Lung (tissue), 17 donors: ENCODE measurements at places on chromosomes 4 and X.

GRCh38 chrX:76454456-76454927 lies 27.0 kb downstream of the MAGEE1 start:
- no peak for DNase-seq

- no peak for DNase-seq
These were observed 123.1 kb upstream of the GRIA3 start for GRCh38 chrX:123060986-123061385.

DNA sequence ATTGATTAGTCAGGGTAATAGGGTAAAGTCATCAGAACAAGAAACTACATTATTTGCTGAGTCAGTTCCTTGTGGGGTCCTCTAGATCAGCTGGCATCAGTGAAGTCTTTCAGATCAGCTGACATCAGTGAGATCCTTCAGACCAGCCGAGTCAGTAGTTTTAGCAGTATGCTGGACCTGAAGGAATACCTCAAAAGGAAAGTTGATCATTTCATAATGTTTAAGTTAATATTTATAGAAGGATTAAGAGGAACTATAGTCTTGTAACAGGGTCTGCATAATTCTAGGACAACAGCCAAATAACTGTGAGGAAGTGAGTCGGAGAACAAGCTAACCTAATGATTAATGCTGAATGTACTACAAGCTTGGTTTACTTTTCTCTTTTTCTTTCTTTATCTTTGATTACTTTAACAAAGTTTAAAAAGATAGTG lies 958 bp upstream of the UGT2B7 start:
- no peak for DNase-seq

DNA sequence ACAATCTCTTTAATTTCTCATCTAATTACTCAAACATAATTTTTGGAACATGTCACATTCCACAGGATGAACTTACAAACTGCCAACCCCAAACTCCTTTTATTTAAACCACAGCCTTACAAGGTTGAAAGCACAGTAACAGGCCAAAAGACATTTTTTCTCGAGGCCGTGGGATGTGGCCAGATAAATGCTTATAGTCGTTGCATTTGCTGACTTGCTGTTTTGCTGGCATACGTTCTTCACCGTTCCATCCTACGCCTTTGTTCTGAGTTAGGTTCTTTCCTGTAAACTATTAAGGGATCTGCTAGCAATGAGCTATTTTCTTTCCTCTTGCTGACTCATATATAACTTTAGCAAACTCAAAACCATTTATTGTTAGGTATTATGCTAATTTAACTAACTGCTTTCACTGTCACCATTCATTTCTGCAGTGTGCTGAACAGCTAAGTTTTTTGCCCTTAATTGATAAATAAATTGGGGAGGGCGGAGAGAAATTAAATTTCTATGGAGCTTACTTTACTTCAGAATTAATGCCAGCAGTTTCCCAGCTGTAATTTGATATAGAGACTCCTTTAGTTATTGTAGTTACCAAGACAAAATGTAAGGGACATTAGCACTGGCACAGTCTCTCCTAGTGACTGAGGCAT lies 135.1 kb upstream of the PACRGL start:
- peak; percentile 56 for DNase-seq

- DNase-seq = peak; percentile 41
These were observed 40.5 kb upstream of the OGT start for GRCh38 chrX:71492231-71493065.

GRCh38 chr4:80043541-80043940 lies 29.5 kb downstream of the ANTXR2 start:
- DNase-seq = peak; percentile 79

- no peak for DNase-seq
These were observed 49.4 kb downstream of the DTHD1 start for GRCh38 chr4:36330796-36331195.

DNA sequence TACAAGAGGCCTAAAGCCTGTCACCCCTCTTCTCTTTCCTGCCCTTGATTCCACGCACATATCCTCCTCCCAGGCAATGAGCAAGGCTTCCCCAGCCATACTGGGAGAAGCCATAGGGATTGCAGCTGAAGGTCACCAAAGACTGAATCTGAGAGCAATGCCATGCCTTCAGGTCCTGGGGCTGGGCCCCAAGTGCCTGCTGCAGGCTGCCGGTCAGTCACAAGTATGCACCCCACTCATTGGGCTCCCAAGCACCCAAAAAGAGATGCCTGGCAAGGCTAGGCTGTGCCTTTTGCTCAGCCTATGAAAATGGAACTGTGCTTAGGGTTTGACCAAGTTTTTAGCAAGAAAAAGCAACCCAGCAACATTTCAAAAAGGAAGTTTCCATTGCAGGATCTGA lies 210.6 kb upstream of the MAMLD1 start:
- DNase-seq = no peak

- no peak for DNase-seq
These were observed 73.1 kb downstream of the CPZ start for GRCh38 chr4:8665406-8666360.

- DNase-seq = no peak
These were observed 20.9 kb downstream of the MAPK10 start for GRCh38 chr4:86338989-86339388.

DNA sequence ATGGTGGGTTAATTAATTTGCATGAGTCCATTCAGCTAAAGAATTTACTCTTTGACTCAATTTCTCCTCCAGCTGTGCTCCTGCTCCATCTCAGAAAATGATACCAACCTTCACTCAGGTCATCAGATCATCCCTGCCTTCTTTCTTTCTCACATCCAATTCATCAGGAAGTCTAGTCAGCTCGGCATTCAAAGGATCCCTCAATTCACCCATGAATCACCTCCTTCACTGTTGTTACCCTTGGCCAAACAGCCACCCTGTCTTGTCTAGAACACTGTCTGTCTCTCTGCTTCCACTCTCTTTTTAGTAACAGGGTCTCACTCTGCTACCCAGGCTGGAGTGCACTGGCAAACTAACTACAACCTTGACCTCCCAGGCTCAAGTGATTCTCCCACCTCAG lies 337.4 kb upstream of the SFRP2 start:
- DNase-seq = no peak

- DNase-seq = no peak
These were observed 142.7 kb upstream of the MAP3K15 start for GRCh38 chrX:19658030-19658429.

DNA sequence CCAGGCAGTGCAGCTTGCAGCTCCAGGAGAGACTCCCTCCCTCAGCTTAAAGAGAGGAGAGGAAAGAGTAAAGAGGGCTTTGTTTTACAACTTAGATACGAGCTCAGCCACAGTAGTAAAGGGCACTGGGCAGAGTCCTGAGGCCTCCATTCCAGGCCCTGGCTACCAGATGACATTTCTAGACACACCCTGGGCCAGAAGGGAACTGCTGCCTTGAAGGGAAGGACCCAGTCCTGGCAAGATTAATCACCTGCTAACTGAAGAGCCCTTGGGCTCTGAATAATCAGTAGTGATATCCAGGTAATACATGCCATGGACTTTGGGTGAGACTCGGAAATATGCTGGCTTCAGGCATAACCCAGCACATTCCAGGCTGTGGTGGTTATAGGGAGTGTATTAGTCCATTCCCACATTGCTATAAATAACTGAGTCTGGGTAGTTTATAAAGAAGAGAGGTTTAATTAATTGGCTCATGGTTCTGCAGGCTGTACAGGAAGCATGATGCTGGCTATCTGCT lies 15.3 kb upstream of the SLC16A2 start:
- DNase-seq = no peak

DNA sequence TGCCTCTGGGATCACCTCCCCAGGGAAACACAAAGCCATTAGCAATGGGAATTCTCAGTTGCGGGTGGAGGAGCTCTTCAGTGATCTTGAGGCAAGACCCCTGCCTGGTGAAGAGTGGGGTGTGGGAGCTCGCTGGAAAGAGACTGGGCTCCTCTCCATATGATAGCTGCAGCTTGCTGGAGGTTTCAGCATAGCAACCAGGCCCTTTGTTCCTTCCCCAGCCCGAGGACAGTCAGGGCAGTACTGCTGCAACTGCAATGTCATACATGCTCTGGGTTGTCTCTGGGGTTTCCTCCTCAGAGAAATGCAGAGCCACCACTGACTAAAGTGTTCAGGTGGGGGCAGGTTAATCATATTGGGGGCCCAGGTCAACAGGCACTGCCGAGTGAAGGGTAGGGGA lies 81.3 kb downstream of the ARHGAP24 start:
- no peak for DNase-seq

DNA sequence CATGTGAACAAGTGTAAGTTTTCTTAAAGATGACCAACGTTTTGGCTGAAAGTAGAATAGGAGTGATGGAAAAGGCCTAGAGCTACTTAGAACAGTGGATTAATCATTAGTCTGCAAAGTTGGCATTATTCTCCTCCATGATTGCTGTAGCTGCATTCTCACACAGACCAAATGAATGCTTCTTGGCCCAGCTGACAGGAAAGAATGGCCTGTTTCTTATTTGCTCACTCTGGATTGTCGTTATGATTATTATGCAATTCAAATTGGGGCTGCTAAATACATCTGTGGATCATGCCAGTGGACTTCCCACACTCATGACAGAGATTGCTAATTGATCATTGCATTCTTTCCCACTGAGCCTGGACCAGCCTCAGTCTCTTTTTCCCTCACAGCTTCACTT lies 285.0 kb downstream of the STIM2 start:
- DNase-seq = no peak

GRCh38 chrX:8504451-8504850 lies 39.8 kb downstream of the VCX3B start:
- DNase-seq = no peak

DNA sequence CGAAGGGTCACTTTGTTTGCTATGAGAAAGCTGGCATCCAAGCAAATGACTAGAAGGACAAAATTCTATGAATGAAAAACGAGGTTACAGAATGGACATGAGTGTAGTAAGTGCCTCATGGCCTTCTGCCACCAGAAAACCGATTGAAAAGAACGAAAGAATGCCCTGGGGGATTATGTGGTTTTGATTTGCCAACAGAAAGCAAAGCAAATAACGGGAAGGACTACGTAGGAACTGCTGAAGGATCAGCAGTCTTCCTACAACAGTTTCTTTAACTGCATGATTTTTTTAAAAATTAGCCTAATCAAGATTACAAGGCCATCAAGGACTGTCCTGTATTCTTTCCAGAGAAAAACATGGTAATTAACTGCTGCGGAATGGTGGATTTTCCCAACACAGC lies 50.6 kb downstream of the NRK start:
- DNase-seq = no peak

- no peak for DNase-seq
These were observed 15.8 kb upstream of the GRSF1 start for GRCh38 chr4:70855464-70855863.

GRCh38 chrX:133868682-133869081 lies 116.7 kb downstream of the GPC3 start:
- DNase-seq = peak; percentile 33

DNA sequence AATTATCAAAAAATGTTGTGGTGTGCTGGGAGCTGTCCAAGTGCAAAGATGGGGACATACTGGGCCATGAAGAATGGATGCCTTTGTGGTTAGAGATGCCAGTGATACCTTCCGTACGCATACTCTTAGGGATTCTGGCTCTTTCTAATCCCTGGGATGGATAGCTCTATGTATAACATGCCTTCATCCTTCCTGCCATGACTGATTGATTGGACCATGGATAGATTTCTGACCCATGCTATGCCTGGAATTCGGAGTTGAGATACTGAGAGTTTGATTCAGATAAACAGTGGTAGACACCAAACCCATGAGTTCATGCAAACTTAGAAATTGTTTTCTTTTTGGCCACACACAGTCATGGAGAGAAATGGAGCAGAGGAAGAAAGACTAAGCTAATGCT lies 147.2 kb upstream of the WDFY3 start:
- DNase-seq = no peak

DNA sequence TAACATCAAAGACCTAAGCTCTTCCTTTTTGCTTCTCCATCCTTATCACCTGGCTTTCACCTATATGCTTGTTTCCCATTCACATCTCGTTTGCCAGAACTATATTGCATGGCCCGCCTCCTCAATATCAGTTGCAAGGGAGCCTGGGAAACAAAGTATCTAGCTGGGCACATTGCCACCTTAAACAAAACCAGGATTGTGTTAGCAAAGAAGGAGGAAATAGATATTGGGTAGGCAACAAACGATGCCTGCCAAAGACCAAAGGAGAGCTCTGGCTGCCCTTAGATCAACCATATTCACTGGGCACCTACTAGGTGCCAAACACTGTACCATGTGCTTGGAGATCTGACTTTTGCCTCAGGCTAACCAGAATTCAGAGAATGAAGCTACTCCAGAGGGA lies 107.5 kb downstream of the GRIA3 start:
- no peak for DNase-seq

GRCh38 chr4:44738615-44739014 lies 12.3 kb upstream of the GNPDA2 start:
- DNase-seq = no peak

- peak; percentile 31 for DNase-seq
These were observed 425.4 kb downstream of the SLITRK2 start for GRCh38 chrX:146243041-146243440.

- DNase-seq = no peak
These were observed 181.7 kb downstream of the GBA3 start for GRCh38 chr4:22874334-22874912.

DNA sequence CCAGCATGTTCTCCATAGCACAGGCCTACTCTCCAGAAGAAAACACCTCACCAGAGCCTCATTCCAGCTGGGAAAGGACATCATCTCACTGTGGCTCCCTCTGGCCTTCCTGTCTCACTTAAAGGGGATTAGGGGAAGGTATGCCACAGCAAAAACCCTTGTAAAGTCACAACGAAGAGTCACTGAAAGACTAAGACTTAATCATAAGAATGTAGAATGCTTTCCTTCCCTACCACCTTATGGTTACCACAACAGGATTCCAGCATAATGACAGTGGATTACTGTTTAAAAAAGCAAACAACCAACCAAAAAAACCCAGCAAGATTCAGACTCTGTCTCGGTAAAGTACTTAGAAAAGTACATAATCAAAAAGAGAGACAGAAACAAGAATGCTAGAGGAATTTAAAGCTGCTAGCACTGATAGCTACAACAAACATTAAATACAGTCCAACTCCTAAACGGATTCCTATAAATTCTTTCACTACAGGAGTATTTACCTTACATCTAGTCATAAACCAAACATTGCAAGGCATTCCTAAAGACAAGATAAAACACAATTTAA lies 75.1 kb downstream of the BANK1 start:
- DNase-seq = no peak

DNA sequence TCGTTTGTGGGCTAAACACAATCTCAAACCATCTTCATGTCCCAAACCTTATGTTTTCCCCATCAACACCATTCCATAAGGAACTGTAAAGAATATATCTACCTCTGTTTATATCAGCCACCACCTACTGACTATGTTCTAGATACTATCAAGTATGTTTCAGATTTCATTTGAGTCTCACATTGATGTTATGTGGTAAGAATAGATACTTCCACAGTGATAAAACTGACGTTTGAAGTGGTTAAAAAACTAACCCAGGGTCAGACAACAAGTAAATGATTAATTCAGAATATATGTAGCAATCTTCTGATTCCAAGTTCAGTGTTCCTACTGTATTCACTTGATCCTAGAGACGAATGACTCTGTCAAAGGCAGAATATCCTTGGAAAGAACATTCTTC lies 156.8 kb upstream of the RASGEF1B start:
- DNase-seq = no peak

DNA sequence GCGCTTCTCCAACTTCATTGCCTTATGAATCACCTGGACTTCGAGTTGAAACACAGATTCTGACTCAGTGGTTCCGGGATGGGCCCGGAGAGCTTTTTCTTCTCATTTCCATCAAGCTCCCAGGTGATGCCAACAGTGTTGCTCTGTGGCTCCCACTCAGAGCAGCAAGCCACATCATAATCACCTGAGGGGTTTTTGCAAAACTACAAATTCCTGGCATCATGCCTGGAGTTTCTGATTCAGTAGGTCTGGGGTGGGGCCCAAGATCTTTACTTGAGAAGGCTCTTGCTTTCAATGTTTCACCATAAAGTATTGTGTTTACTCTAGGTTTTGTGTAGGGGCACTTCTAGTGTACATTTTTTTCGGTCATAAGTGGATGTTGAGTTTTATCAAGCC lies 7.0 kb downstream of the MTM1 start:
- no peak for DNase-seq
